Thoracic aorta endothelial cell (primary cell): ENCODE measurements at places on chromosomes 6 and 20. TPM values are rescaled to one million over a fixed set of nuclear protein-coding genes. Genes with fewer than 3 reads are reported as not detected.

COL9A3 gene
- total RNA-seq = 0.27 and 0.29 TPM in 2 replicates

CLVS2 gene
- total RNA-seq = not detected in 2 replicates

TEAD3 gene
- total RNA-seq = 0.27 and 0.36 TPM in 2 replicates

OPRM1 gene
- total RNA-seq = not detected in 2 replicates

RPP21 gene
- total RNA-seq = 24.9 and 25.4 TPM in 2 replicates

CST1 gene
- 0.27 TPM in 1 of 2 replicates, not detected in the other for total RNA-seq

PLEKHG1 gene
- total RNA-seq = 78.7 and 87.0 TPM in 2 replicates

OOEP gene
- not detected in 2 replicates for total RNA-seq
